ENCODE measurements at places on chromosomes 7 and 10.

- peak; percentile 66 for DNase-seq
Measured at GRCh38 chr10:113094114-113094486, 144.1 kb downstream of the TCF7L2 start.

DNA sequence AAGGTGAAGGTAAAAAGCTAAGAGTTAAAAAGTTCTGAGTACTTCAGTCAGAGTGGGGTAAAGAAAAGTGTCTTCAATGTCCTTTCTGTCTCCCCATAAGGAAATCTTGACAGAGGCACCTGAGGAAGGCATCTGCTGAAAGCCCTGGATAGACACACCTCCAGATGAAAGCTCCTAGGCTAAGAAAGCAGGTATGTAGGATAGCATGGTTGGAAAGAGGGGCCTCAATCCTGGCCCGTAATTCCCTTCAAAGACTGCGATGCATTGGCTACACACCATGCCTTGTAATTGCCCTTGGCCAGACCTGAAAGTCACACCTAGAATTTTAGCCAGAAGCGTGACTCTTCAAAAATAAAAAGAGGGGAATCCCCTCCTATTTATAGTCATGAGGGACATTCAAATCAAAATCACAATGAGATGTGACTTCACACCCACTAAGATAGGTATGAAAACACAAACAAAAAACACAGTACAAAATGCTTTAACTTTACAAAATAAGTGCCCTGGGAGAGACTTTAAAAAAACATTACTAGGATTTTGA lies 809.7 kb downstream of the IPMK start:
- DNase-seq = no peak

- no peak for DNase-seq
Measured at GRCh38 chr7:156768698-156769472, 124.1 kb downstream of the LMBR1 start.

- DNase-seq = no peak
Measured at GRCh38 chr7:1542841-1543747, 12.6 kb downstream of the MAFK start.

- DNase-seq = no peak
Measured at GRCh38 chr7:130342701-130343380, 1.8 kb upstream of the CPA5 start.

DNA sequence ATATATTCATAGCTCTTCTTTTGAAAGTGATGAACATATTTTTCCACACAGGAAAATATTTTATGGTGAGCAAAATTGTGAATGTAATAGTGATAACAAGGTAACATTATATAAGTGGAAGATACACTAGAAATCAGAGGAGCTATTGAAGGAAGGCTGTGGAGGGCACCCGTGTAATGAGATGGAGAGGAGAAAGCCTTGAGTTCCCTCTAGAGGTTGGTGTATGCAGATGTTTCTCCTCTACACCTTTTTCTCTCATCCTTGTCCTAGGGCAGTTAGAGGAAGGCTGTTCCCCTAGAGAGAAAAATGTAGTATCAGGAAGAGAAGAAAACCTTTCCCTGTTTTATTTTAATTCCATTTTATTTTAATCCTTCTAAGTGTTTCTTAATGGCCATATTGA lies 54.6 kb upstream of the NRG3 start:
- DNase-seq = no peak

- peak; percentile 48 for DNase-seq
Measured at GRCh38 chr10:115171392-115171960, 78.3 kb downstream of the ATRNL1 start.

- peak; percentile 82 for DNase-seq
Measured at GRCh38 chr10:127945341-127945758, 38.4 kb downstream of the PTPRE start.

GRCh38 chr7:70415179-70415972 lies 716.6 kb upstream of the GALNT17 start:
- DNase-seq = no peak

DNA sequence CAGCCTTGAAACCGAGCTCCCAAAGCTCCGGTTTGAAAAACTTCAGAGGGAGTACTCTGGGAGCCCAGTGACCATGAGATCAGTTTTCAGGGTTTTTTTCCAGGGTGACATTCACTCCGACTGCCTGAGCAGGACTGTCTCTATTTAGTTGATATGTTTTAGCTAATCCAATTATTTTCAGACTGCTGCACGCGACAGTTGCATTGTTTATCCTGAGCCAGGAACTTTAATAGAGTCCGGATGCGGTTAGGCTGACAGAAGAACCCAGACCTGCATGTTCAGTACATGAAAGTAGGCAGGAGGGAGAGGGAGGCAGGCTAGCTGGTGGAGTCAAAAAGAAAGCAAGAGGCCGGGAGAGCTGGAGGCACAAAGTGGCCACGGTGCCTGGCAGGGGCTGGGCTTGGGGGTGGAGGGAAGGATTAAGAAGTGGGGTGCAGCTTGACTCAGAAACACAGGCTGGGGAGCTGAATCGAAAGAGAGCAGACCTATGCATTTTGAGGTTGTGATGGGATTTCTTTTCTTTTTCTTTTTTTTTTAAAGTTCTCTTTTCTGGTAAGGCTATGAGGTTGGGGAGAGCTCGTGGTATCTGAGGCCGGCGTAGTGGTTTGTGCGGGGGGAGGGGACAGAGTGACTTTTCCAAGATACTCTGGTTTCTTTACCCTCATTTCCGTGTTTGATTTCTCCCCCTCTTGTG lies 5.7 kb downstream of the GATA3 start:
- DNase-seq = no peak

DNA sequence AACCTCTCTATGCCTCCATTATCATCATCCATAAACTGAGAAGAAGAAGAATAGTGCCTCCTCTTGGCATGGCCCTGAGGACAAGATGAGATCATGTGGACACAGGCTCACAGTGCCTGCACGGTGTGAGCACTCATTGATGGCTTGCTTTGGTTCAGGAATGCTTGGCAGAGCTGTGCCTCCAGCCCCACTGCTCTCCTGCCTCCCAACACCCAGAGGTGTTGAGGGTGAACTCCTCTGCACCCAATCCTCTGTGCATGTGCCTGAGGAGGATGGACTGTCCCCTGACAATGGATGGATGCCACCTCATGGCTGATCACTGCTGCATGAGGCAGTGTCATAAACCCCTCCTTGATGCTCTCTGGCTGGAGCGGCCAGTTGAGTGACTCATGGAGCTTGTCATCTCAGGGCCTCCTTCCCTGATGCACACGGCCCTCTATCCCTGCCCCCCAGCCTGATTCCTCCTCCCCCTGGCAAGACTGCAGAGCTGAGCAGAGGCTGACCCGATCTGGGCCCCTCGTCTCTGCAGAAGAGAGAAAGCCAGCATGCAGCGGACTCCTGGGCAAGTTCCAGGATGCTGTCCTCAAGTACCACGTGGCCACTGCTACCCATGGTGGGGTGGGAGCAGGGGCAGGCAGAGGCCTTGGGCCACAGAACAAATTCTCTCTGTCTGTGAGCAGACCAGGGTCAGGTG lies 136.3 kb downstream of the KCNMA1 start:
- DNase-seq = peak; percentile 98

GRCh38 chr10:52539463-52539862 lies 225.4 kb downstream of the DKK1 start:
- DNase-seq = peak; percentile 88

GRCh38 chr7:70177166-70177565 lies 578.9 kb downstream of the AUTS2 start:
- no peak for DNase-seq

DNA sequence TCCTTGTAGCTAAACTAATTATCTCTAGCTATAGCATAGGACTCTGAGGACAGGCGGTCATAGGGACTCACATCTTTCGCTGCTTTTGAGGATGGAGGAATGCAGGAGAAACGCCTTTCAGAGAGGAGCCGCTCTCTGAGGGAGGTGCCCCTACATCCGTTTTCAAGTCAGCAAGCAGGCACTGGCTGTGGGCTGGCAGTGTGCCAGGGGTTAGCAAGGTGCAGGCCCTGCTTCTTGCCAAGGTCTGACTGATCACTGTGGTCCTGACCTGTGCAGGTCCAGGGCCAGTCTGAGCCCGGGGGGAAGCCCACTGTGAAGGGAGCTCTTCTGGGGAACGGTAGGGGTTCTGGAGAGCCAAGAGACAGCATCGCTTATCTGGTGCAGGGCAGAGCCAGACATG lies 89.4 kb downstream of the SH3PXD2A start:
- DNase-seq = peak; percentile 48

DNA sequence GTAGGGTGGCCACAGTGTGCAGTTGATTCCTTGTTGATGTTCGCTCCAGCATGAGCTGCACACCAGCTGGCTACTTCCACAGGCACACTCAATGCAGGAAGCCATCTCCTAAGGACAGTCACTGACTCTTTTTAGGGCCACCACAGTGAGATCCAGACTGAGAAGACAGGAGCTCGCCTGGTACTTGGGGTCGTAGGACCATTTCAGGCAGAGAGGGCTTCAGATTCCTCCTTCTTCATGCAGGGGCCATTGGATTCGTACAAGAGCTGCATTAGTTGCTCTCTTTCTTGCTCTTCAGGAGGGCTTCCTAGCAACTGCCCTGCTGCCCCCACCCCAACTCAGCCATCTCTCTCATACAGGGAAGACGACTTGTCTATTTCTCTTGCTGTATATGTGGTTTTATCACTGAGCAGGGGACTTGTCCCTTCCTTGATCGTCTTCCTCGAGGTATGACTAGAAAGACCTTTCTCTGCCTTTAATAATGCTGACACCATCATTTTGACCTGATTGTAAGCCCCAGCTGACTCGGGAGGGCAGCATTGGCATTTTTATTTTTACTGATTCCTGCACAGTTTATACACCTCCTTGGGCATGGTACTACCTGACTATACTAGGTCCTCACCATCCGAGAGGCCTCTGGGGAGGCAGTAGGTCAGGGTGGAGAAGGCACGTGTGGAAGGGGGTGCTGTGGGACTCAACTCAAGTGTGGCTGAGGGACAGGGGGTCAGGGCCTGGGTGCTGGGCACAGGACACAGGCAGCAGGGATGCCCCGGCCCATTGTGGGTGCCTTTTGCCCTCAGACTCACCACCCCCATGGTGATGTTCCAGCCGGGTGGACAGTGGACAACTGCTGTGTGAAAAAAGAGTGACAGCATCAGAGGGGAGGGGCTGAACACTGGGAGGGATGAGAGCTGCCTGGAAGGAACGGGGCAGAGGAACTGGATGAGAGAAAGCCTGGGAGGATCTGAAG lies 136.7 kb upstream of the ZNF746 start:
- DNase-seq = no peak

DNA sequence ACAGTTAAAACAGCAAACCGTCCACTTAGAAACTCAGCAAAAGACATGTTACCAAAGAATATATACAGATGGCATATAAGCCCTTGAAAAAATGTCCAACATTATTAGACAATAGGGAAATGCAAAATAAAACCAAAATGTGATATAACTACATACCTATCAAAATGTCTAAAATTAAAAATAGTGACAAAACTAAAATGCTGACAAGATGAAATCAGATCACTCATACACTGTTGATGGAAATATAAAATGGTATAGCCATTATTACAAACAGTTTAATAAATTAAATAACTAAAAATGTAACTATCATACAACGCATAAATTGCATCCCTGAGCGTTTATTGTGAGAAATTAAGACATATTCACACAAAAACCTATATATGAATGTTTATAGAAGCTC lies 939.7 kb upstream of the ZWINT start:
- no peak for DNase-seq

GRCh38 chr10:34649385-34649784 lies 165.7 kb downstream of the PARD3 start:
- DNase-seq = peak; percentile 15

DNA sequence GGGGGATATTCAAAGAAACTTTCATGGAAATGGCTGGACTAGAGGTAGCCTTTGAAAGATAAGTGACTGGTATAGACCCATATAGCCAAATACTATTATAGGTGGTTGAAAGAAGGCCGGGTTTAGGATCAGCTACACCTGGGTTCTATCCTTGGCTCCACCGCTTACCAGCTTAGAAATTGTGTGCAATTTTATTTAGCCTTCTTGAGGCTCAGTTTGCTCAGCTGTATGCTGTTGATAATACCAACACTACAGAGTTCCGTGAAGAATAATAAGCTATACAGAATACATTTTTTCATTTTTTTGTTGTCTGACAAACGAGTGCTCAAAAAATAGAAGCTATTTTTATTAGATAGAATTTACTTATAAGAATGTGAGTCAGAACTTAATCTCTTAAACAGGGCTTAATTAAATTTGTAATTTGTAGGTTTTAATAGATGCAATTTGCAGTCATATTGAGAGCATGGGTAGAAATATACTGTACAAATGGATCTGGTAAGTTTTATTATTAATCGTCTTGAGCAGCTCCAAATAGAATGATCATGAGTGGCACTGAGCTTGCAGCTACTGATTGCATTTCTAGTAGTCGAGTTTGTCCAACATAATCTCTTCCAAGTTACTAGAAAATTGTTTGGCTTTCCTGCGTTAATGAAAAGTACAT lies 164.3 kb upstream of the PHYHIPL start:
- no peak for DNase-seq

- no peak for DNase-seq
Measured at GRCh38 chr7:66699998-66700397, 40.5 kb upstream of the RABGEF1 start.

DNA sequence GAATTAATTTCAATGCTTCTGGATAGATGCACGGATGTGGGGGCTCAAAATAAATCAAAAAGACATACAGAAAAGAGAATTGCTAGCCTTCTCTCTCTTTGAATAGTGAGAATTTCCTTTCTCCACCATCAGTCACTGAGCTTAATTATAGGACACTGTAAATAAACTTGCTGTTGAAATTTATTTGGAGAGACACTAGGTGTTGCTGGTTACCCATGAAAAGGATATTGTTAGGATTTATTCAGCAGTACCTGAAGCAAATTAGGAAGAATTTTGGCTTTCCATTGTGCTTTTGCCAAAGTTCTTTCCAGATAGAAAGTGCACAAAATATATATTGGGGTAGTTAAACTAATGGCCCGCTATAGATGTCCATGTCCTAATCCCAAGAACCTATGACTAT lies 27.6 kb downstream of the GCC1 start:
- no peak for DNase-seq

DNA sequence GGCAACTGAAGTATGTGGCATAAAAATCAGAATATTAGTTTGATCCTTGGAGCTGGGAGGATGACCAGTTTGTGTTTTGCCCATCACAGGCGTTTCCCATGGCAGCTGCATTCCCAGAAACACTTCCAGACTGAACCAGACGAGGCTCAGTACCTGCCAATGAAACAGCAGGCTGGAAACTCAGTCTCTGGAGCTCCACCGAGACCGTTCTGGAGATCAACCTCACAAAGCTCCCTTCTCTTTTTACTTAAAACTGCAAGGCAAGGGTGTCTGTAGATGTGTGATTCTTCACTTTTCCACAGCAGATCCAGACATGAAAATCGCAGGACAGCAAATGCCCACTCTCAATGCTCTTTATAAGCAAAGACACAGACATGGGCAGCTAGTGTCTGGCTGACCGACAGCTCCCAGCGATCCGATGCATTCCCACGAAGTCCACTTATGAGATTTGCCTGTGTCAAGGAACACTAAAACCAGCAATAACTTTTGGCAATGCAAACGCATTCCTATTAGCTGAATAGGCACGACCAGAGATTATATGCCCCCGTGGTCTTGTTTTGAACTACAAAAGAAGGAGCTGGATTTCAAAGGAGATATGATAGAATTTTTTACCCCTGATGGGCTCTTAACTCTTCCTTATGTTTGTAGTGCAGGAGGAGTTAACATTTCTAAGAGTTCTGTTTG lies 72.6 kb downstream of the ADAM12 start:
- DNase-seq = peak; percentile 40

GRCh38 chr10:110503528-110504110 lies 5.9 kb downstream of the DUSP5 start:
- no peak for DNase-seq
